ENCODE measurements at places on chromosomes 12 and 14. TPM values are rescaled to one million over a fixed set of nuclear protein-coding genes. Genes with fewer than 3 reads are reported as not detected.
A peak's percentile ranks its signal among the peaks of the same experiment; 100 is the strongest.

- H3K27ac ChIP-seq = no peak overlapping the region
- H3K4me3 ChIP-seq = no peak overlapping the region
- DNase-seq = no peak
- peaks cover 75% of the 10 kb centered on the region for H3K27me3 ChIP-seq
These were observed 2.4 kb downstream of the KRT76 start for GRCh38 chr12:52774629-52775250.

GRCh38 chr14:68712703-68713370 lies 80.0 kb downstream of the ZFP36L1 start:
- no peaks in the 10 kb centered on the region for H3K27me3 ChIP-seq
- H3K4me1 ChIP-seq = no peaks in the 10 kb centered on the region
- H3K4me3 ChIP-seq = no peak overlapping the region
- no peaks in the 10 kb centered on the region for H3K36me3 ChIP-seq
- DNase-seq = no peak

GRCh38 chr14:102993523-102993922 lies 63.8 kb downstream of the CDC42BPB start:
- H3K4me3 ChIP-seq = no peak overlapping the region
- H3K36me3 ChIP-seq = peaks cover 23% of the 10 kb centered on the region
- H3K27me3 ChIP-seq = no peaks in the 10 kb centered on the region

GRCh38 chr12:55392032-55392795 lies 8.1 kb upstream of the OR6C65 start:
- no peaks in the 10 kb centered on the region for H3K4me1 ChIP-seq
- no peak overlapping the region for H3K4me3 ChIP-seq
- no peak overlapping the region for H3K27ac ChIP-seq
- no peak for DNase-seq

DNA sequence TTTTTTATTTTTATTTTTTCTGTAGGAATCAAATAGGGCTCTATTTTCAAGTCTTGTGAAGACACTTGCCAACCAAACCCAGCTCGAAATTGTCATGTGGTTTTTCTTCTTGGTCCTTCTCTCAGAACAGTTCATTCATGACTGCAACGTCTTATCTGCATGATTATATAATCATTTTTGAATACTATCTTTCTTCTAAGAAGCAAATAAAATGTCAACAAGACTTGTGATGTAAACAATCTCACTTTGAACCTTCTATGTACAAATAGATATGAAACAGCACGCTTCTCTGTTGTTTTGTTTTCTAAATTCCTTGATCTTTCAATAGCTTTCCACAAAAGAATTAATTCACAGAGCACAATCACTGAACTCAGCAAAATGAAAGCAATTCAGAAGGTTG lies 320.7 kb downstream of the SOX5 start:
- H3K27ac ChIP-seq = no peak overlapping the region
- H3K27me3 ChIP-seq = no peaks in the 10 kb centered on the region

GRCh38 chr14:88521818-88522217 lies 33.0 kb downstream of the PTPN21 start:
- peak; percentile 38 for DNase-seq
- H3K36me3 ChIP-seq = peaks cover 3% of the 10 kb centered on the region
- peaks cover 23% of the 10 kb centered on the region for H3K4me1 ChIP-seq
- H3K27me3 ChIP-seq = no peaks in the 10 kb centered on the region
- no peak overlapping the region for H3K4me3 ChIP-seq

- H3K27ac ChIP-seq = no peak overlapping the region
- no peaks in the 10 kb centered on the region for H3K36me3 ChIP-seq
- no peaks in the 10 kb centered on the region for H3K27me3 ChIP-seq
- no peak for DNase-seq
- no peak overlapping the region for H3K4me3 ChIP-seq
- H3K4me1 ChIP-seq = no peaks in the 10 kb centered on the region
These were observed 254.0 kb upstream of the ATXN7L3B start for GRCh38 chr12:74283646-74284045.

DNA sequence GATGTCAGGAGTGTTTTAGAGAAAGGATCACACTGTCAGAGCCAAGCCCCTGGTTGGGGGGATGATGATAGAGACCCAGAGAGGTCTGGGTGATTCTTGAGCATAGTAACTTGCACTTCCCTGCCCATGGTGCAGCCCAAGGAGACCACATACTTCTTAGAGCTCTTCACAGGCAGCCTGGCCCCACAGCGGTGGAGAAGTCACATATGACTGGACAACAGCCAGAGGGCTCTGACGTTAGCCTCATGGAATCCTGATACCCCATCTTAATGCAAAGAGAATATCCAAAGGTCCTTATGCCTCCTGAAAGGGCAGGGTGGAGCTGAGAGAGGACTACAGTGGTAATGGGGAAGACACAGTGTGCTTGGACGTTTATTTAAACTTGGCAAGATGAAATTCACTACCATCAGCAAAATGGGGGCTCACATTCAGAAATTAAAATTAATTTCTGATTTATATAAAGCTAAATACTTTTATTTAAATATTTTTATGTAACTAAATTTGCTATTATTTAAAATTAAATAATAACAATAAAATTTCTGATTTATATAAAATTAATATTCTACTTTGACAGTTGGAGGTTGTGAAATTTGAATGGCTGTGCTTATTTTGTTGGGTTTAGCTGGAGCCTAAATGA lies 131.3 kb downstream of the KTN1 start:
- peak; percentile 62 for DNase-seq
- no peaks in the 10 kb centered on the region for H3K27me3 ChIP-seq
- no peak overlapping the region for H3K27ac ChIP-seq
- no peak overlapping the region for H3K4me3 ChIP-seq
- no peaks in the 10 kb centered on the region for H3K36me3 ChIP-seq

DNA sequence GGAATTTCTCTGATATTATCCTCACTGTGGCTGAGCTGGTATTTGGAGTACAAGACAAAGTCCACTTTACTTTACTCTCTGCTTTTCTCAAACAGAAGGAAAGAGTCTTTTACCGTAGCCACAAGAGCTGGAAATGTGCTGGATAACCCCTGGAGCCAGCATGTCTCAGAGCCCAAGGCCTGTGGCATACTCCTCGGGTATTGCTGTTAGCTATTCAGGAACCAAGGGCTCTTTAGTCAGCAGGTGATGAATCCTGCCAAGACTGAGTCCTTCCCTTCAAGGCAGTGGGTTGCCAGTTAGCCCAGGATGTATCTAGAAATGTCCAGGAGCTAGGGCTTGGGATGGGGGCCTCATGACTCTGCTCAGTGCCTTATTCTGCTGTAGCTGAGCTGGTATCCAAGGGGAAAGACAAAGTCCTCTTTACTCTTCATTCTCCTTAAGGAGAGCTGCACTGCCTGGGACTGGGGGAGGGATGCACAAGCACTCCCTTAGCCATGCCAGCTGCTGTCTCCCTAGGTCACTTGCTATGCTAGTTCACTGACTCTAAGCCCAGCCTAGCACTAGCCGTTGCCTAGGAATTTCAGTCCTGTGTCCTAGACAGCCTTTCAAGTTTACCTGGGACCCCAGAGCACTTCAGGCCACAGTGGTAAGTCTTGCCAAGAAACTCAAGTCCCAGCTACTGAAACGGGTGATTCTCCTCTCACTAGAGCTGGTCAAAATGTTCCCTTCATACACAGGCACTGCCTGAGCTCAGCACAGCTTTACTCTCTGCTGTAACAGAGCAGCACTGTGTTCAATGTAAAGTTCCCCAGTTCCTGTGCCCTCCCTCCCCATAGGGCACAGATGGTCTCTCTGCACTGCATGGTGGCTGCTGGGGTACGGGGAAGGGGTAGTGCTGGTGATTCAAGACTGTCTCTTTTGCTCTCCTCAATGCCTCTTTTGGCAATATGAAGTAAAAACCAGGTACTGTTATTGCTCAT lies 136.4 kb downstream of the SLC35F4 start:
- H3K36me3 ChIP-seq = no peaks in the 10 kb centered on the region
- H3K27ac ChIP-seq = no peak overlapping the region
- peaks cover 5% of the 10 kb centered on the region for H3K4me1 ChIP-seq
- no peak for DNase-seq
- H3K27me3 ChIP-seq = peaks cover 16% of the 10 kb centered on the region
- H3K4me3 ChIP-seq = no peak overlapping the region

DNA sequence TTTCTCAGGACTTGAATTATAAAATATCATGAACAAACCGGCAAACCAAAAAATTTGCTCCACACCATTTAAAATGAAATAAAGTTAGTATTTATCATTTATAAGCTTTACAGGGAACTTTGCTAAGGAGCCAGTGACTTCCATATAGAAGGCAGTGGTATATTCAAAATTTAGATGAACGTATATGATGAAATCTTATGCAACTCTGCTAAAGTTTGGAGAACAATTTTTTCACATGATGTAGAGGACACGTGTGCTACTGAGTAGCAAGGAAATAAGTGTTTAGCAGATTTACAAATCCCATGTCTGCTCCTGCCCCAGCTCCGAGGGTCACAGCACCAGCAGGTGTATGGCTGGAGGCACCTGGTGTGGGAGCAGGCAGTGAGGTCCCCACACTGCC lies 70.8 kb upstream of the IFNG-AS1 start:
- no peaks in the 10 kb centered on the region for H3K36me3 ChIP-seq
- no peak overlapping the region for H3K27ac ChIP-seq
- H3K4me3 ChIP-seq = no peak overlapping the region
- peaks cover 18% of the 10 kb centered on the region for H3K4me1 ChIP-seq

- no peaks in the 10 kb centered on the region for H3K4me1 ChIP-seq
- no peaks in the 10 kb centered on the region for H3K36me3 ChIP-seq
- no peak for DNase-seq
- H3K27ac ChIP-seq = no peak overlapping the region
- no peak overlapping the region for H3K4me3 ChIP-seq
These were observed 228.3 kb downstream of the NTF3 start for GRCh38 chr12:5660238-5660637.

GRCh38 chr14:83827383-83827782 lies 1702.6 kb upstream of the FLRT2 start:
- H3K4me3 ChIP-seq = no peak overlapping the region
- no peak for DNase-seq
- H3K27me3 ChIP-seq = no peaks in the 10 kb centered on the region
- H3K4me1 ChIP-seq = no peaks in the 10 kb centered on the region
- H3K27ac ChIP-seq = no peak overlapping the region

DNA sequence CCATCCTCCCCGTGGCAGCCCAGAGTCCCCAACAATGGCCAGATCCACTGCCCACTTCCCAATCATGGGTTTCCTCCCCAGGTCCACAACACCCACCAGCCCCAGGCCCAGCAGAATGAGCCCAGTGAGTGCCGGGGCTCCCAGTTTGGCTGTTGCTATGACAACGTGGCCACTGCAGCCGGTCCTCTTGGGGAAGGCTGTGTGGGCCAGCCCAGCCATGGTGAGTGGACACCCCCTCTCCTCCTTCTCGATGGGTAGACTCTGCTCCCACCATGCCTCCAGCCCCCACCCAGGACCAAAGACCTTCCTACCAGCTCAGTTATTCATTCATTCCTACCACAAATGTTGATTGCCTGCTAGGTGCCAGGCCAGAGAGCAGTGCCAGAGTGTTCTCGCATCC lies 23.8 kb downstream of the PAPLN start:
- H3K27ac ChIP-seq = no peak overlapping the region
- H3K4me1 ChIP-seq = no peaks in the 10 kb centered on the region
- H3K27me3 ChIP-seq = no peaks in the 10 kb centered on the region
- H3K36me3 ChIP-seq = no peaks in the 10 kb centered on the region
- no peak for DNase-seq
- H3K4me3 ChIP-seq = no peak overlapping the region

- no peaks in the 10 kb centered on the region for H3K27me3 ChIP-seq
- DNase-seq = peak; percentile 49
- H3K4me3 ChIP-seq = no peak overlapping the region
- H3K4me1 ChIP-seq = no peaks in the 10 kb centered on the region
These were observed 42.0 kb upstream of the A2ML1 start for GRCh38 chr12:8780389-8780788.

DNA sequence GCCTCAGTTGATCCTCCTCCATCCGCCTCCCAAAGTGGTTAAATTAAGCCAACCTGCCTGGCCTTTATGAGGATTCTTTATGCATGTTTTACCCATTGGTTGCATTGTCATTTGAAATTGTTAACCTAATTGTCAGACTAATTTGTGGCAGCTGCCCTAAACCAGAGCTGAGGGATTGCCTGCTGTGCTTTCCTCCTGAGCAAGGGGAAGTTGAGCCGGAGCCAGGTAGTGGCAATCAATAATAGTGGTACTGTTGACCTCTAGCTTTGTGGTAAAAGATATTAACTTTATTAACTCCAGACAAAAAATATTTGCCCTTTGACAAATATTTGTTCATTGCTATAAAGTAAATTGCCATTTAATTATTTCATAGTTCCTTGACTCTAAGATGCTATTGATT lies 5.6 kb upstream of the HEBP1 start:
- peaks cover 22% of the 10 kb centered on the region for H3K4me1 ChIP-seq
- H3K36me3 ChIP-seq = no peaks in the 10 kb centered on the region
- DNase-seq = no peak
- no peak overlapping the region for H3K27ac ChIP-seq

GRCh38 chr14:34180434-34180833 lies 229.6 kb upstream of the EGLN3 start:
- H3K4me3 ChIP-seq = no peak overlapping the region
- H3K27me3 ChIP-seq = no peaks in the 10 kb centered on the region
- H3K36me3 ChIP-seq = no peaks in the 10 kb centered on the region
- H3K4me1 ChIP-seq = no peaks in the 10 kb centered on the region
- no peak overlapping the region for H3K27ac ChIP-seq

DNA sequence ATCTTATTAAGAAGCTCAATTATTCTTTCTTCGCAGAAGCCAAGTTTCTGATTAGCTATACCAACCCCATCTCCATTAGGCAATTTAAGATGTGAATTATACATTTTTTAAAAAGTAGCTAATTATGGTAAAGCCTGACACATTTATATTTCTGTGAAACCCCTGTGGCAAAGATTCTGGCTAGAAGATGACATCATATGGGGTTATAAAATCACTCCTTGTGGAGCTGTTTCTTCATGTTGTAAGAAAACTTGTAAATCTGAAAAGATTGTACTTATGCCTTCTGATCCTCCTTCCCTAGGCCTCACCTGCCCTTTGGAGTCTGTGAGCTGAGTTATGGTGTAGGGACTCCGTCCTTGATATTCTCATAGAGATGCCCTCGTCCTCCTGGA lies 78.1 kb downstream of the CHST11 start:
- H3K27ac ChIP-seq = no peak overlapping the region
- no peaks in the 10 kb centered on the region for H3K27me3 ChIP-seq
- peak; percentile 11 for DNase-seq
- no peaks in the 10 kb centered on the region for H3K36me3 ChIP-seq
- H3K4me1 ChIP-seq = peaks cover 15% of the 10 kb centered on the region
- H3K4me3 ChIP-seq = no peak overlapping the region

GRCh38 chr14:55913324-55914025 lies 204.7 kb upstream of the PELI2 start:
- no peaks in the 10 kb centered on the region for H3K36me3 ChIP-seq
- H3K4me1 ChIP-seq = no peaks in the 10 kb centered on the region
- no peak overlapping the region for H3K4me3 ChIP-seq
- peaks cover 21% of the 10 kb centered on the region for H3K27me3 ChIP-seq
- no peak for DNase-seq

- H3K27me3 ChIP-seq = no peaks in the 10 kb centered on the region
- no peak overlapping the region for H3K4me3 ChIP-seq
- H3K36me3 ChIP-seq = peaks cover 25% of the 10 kb centered on the region
These were observed 32.4 kb downstream of the FERMT2 start for GRCh38 chr14:52918486-52918885.

- peaks cover 15% of the 10 kb centered on the region for H3K4me1 ChIP-seq
- H3K4me3 ChIP-seq = no peak overlapping the region
- H3K27ac ChIP-seq = no peak overlapping the region
- DNase-seq = peak; percentile 66
- no peaks in the 10 kb centered on the region for H3K27me3 ChIP-seq
These were observed 3.8 kb downstream of the BCDIN3D start for GRCh38 chr12:49838973-49839633.

Gene FBRSL1
- 4.6 TPM for total RNA-seq

Gene PUS7L
- 20.6 TPM for total RNA-seq

Gene CABP1
- total RNA-seq = not detected

Gene RIMBP2
- not detected for total RNA-seq

Gene COA8
- 45.8 TPM for total RNA-seq

Gene GLT1D1
- not detected for total RNA-seq

Gene SELPLG
- 6.1 TPM for total RNA-seq

Gene NYNRIN
- total RNA-seq = 3.7 TPM

Gene ITGA7
- total RNA-seq = 7.2 TPM

Measured in GM23248 (cell line).